ENCODE measurements at places on chromosomes 2 and 18.

- no peak for DNase-seq
These were observed 1283.2 kb upstream of the NXPH2 start for GRCh38 chr2:140063356-140063755.

DNA sequence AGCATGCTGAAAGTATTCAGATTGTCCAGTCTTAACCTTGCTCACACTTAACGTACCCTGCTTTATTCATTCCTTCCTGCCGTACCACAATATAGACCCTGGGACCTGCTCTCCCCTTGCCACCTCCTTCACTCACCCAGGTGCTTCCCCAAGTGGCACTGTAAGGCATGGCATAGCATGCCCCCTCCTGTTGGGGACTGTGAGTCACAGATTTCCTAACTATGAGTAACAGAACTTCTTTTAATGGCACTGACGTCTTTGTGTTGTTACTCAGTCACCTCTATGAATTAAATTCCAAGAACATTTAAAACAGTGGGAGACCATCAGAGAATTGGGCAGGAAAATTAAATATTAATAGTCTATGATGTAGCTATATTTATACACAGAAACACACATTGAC, 117.2 kb downstream of the CTNNA2 start:
- DNase-seq: no peak

- DNase-seq: no peak
These were observed 102.1 kb downstream of the LRP2 start for GRCh38 chr2:169260246-169260645.

- DNase-seq: no peak
These were observed 217.1 kb downstream of the MREG start for GRCh38 chr2:215796140-215796855.

DNA sequence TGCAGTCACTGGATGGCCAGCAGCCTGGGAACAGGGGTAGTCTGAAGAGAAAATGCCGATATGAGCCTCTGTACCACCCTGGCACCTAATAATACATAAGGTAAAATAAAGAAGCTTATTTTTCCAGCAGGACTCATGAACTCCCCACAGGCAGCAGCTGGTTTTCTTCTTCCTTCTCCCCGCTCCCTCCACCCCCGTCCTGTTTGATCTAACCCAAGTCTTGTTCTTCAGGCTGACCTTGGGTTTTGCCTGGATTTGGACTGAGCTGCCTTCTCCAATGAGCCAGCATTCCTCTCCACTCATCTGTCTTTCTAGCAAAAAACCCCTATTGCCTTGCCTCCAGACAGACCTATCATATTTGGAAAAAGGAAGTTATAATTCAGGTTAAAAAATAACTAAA, 111.8 kb downstream of the CELF4 start:
- no peak for DNase-seq

GRCh38 chr2:16645775-16646559, 19.7 kb downstream of the CYRIA start:
- DNase-seq: no peak

- DNase-seq: no peak
These were observed 180.3 kb downstream of the GCA start for GRCh38 chr2:162524192-162524591.

DNA sequence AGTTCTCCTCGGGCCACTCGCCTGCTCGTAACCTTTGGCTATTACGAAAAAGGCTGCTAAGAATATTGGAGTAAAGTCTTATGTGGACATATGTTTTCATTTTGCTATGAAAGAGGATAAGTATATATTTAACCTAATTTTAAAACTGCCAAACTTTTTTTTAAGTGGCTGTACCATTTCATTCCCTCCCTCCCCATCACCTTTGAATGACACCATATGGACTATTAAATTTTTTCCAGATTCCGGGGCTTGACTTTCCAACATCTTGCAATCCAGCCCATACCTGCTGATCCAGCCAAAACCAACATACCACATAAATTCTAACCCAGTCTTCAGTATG, 31.5 kb downstream of the REEP1 start:
- DNase-seq: no peak

DNA sequence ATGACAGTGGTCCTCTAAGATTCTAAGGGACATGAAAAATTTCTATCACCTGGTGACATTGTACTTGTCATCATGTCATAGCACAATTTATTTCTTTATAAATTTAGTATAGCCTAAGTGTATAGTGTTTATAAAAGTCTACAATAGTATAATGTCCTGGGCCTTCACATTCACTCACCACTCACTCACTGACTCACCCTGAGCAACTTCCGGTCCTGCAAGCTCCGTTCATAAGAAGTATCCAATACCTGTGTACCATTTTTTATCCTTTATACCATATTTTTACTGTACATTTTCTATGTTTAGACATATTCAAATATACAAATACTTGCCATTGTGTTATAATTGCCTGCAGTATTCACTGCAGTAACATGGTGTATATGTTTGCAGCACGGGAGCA, 72.8 kb upstream of the DSEL start:
- no peak for DNase-seq

GRCh38 chr2:191109888-191110287, 40.9 kb downstream of the STAT4 start:
- DNase-seq: no peak

GRCh38 chr2:134197445-134197844, 56.4 kb upstream of the MGAT5 start:
- no peak for DNase-seq

DNA sequence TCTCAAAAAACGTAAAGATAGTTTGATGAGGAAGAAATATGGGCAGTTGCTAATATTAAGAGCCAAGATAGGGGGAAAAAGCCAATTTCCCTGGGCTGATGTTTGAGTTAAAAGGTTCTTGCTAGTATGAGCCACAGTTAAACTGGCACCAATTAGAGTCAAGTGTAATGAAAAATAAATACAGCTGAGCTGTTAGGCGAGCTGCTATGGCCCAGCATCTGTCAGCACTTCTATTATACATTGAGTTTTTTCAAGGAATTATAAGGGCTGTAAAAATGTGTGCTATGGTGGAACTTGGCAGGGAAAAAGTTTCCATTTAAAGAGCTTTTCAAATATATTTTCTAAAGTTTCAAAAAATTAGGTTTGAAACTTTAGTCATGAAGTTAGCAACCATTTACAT, 279.6 kb downstream of the CYRIA start:
- DNase-seq: no peak

DNA sequence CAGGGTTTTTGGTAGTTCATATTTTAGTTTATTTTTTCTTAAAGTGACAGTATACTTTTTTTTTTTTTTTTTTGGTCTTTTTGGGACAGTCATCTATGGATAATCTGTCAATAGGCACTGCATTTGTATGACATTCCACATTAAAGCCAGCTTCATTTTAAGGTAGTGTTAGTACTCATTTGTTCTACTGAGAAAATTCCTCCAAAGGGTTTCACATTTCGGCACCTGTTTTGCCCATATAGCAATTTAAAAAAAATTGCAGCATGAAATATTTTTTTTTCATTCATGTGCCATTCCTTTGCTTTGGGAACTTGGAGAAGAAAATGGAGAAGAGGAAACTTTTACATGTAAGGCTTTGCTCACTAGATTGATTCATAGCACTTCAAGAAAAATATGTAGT, 276.3 kb upstream of the TCF4 start:
- DNase-seq: no peak

- no peak for DNase-seq
These were observed 633.2 kb downstream of the FBXO15 start for GRCh38 chr18:73514449-73514848.

- no peak for DNase-seq
These were observed 27.7 kb upstream of the STEAP3 start for GRCh38 chr2:119195887-119196286.

GRCh38 chr2:240191001-240191400, 50.5 kb upstream of the OTOS start:
- no peak for DNase-seq

DNA sequence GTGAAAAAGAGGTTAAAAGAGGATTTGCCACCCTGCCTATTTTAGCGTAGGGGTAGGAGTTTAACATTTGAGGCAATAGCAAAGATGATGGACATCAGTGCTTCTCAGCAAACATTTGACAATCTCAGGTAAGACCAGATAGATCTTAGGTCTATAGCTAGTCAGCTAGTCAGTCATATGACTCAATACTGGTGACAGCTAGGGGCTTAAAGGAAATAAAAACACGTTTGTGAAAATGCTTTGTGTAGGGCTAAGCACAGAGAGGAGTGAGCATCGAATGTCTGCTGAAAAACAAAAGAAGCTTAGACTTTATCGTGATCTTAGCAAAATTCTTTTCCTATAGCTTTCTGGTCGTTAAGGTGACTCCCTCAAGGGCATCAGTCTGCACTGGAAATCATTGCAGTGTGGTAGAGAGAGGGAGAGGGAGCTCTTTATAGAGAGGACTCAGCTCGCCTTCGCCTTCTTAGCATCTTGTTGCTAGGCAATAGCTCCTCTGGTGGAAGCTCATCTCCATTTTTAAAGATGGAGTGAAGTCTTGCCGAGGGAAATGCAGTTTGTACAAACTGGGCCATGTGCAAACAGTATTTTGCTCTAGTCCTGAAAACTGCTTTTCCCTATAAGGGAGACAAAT, 62.8 kb upstream of the SLC38A11 start:
- DNase-seq: no peak

DNA sequence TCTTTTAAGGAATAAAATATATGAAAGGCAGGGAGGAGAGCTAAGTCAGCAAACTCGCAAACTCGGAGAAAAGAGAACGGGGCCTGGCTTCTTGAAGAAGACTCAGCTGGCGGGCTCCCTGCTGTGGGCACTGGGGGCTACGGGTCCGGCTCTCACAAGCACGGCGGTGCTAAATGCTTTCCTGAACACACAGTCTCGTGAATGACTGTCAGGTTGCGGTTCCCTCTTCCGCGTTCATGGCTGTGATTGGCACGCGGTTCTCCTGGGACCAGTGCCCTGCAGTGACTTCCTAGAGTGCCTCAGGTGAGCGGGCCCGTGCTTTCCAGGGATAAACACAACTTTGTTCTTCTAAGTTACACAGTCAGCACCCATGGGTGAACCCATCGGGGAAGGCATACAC, 208.4 kb downstream of the HDAC4 start:
- DNase-seq: peak; percentile 27

- DNase-seq: peak; percentile 8
These were observed 137.8 kb downstream of the TDRD15 start for GRCh38 chr2:21261591-21261990.

DNA sequence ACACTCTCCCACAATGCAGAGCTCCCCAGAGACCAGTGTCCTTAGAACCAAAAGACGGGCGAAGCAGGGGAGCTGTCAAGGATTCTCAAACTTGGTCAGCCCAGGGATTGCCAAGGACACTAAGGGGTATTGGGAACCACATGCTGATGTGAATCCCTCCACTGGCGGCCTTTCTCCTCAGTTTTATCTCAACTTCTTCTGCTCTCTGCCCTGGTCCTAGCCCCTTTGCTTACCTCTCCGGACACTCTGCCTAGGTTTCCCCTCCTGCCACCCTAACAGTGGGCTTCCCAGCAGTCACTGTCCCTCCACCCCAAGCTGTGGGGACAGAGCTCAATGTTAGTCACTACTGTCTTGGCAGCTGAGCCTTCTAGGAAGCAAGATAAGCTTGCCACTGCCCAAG, 61.1 kb downstream of the POLR1A start:
- no peak for DNase-seq

GRCh38 chr2:152050341-152050740, 48.5 kb downstream of the CACNB4 start:
- no peak for DNase-seq

GRCh38 chr2:106859498-106859897, 26.5 kb downstream of the ST6GAL2 start:
- no peak for DNase-seq

- DNase-seq: no peak
These were observed 232.4 kb upstream of the RBMS1 start for GRCh38 chr2:160726046-160726445.

DNA sequence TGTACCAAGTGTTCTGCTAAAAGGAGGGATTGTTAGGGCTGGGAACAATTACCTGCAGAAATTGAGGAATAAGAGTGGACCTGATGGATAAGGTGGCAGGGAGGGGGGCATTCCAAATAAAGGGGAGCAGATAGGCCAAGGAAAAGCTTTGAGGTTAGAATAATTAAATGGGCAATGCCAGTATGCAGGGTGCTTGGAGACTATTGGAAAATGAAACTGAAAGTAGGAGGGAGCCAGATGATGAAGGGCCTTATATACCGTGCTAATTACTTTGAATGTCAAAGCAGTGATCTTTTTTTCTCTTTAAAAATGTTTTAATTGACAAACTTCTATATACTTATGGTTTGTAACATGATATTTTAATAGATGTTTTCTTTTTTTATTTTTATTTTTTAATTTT, 42.9 kb downstream of the MMADHC start:
- no peak for DNase-seq

DNA sequence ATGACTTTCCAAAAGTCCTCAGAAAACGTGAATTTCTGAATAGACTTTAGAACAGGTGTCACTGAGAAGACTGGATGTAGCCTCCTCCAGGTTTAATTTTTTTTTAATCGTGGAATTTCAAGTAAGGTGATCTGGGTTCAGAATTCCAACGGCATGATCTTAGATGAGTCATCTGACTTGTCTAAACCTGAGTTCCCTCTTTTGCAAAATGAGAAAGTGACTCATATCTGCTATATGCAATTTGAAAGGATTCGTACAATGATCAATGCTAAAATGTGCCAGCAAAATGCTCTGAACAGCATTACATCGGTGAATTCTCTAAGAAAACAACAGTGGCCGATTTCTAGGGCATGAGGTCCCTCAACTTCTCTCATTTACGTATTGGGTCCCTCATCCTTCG, 69.1 kb upstream of the ZNF516 start:
- no peak for DNase-seq

DNA sequence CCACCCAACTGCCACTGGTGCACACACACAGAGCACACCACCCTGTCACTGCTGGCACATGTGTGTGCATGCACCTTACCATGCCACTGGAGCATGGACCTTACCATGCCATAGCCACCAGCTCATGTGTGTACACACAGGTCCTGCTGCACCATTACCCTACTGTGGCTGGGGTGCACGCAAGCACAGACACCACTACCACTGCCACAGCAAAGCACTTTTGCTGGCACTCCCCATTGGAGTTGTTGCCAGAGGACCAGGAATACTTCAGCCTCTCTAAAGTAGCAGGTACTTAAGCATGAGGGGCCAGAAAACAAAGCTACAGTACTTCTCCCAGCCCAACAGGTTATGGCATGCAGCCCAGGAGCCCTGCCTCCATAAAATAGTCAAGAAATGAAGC, 404.8 kb downstream of the MBD2 start:
- DNase-seq: no peak

DNA sequence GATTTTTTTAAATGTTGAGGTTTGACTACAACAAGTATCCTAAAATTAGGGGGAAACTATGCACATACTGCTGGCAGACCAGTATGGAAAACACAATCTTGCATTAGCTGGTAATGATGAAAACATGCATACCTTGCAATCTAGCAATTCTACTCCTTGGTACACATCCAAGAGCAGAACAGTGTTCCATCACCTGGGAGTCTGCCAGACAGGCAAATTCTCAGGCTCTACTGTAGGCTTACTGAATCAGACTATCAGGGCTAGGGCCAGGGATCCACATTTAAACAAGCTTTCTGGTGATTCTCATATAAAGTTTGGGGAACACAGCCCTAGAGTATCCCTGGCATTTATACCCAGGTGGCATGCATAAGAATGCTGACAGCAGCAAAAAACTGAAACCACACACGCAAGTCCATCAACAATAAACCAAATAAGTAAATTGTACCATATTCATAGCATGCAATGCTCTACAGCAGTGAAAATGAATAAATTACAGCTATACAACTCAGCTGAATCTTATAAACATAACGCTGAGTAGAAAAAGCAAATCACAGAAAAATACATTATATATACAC, 13.6 kb downstream of the CDH2 start:
- no peak for DNase-seq
